ENCODE measurements at places on chromosomes 4 and X. TPM values are rescaled to one million over a fixed set of nuclear protein-coding genes. Genes with fewer than 3 reads are reported as not detected.

DNA sequence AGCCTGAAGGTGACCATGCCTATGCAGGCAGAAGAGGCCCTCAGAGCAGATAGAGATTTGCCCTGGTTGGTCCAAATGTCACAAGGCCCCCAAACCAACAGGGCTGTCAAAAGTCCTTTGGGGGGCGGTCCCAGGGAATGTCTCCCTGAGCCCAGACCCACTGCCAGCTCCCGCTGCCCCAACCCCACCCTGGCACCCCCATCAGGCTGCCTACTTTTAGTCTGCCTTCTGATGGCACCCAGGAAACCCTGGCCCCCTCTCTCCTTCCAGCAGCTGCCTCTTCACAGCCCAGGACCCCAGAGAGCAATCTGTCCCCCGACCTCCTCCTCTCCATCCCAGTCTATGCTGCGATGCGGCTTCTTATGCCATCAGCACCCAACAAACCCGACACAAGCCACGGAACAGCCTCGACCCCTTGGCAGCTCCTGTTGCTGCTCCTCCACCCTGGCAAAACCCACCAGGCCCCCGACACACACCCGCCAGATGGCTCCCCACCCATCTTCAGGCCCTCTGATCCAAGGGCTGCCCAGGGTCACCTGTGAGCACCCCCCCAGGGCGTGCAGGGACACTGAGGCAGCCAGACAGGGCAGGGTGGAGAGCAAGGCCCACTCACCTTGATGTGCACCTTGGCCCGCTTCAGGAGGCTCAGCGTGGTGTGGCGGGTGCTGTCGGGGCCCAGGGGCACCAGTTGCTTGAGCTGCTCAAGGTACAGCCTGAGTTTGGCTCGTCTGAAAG, 9.9 kb downstream of the MXD4 start:
- H3K27ac ChIP-seq = no peak overlapping the region
- H3K36me3 ChIP-seq = peaks cover 47% of the 10 kb centered on the region
- H3K4me1 ChIP-seq = peaks cover 14% of the 10 kb centered on the region
- no peaks in the 10 kb centered on the region for H3K27me3 ChIP-seq
- DNase-seq = peak; percentile 4

GRCh38 chrX:139538907-139539790, 8.6 kb downstream of the F9 start:
- no peak for DNase-seq
- no peaks in the 10 kb centered on the region for H3K27me3 ChIP-seq
- no peaks in the 10 kb centered on the region for H3K36me3 ChIP-seq
- no peaks in the 10 kb centered on the region for H3K4me1 ChIP-seq
- no peak overlapping the region for H3K4me3 ChIP-seq

DNA sequence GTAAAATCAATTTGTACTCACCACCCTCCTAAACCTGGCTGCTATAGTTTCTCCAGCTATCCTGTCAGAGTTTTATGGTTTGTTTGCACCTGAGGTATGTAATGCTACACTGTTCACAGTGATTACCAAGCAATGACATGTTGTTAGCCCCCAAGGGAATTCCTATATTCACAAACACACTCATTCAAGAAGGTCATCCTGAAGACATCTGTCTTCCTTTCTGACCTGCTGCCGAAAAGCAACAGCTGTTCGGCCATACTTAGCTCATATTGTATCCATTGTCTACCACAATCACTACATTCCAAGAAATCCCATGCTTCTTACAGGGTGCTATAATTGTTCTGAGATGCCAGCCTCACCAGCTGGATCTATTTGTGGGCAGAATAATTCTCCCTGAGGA, 160.1 kb upstream of the GYPA start:
- H3K27me3 ChIP-seq = no peaks in the 10 kb centered on the region
- no peak overlapping the region for H3K4me3 ChIP-seq
- no peaks in the 10 kb centered on the region for H3K4me1 ChIP-seq

DNA sequence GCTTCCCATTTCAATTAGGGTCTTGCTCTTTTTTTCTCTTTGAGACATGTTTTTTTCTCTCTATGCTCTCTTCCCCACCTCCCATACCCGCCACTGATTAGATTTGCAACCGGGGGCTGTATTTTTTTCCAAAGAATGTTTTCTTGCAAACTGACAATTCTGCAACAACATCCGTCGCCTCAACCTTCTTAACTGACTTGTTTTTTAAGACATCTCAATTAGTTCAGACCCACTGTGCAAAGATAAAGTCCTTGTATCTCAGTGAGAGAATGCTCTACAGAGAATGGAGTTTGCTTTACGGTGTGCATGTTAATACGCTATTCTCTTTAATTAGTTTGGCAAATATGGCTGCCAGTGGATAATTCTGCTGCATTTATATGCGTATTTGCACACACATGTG, 126.3 kb downstream of the UNC5C start:
- H3K4me3 ChIP-seq = no peak overlapping the region
- no peak overlapping the region for H3K27ac ChIP-seq
- H3K4me1 ChIP-seq = no peaks in the 10 kb centered on the region
- no peaks in the 10 kb centered on the region for H3K36me3 ChIP-seq
- no peaks in the 10 kb centered on the region for H3K27me3 ChIP-seq

GRCh38 chr4:2402048-2402842, 16.2 kb downstream of the ZFYVE28 start:
- H3K4me3 ChIP-seq = peak overlapping the region; percentile 30
- no peaks in the 10 kb centered on the region for H3K27me3 ChIP-seq
- no peak for DNase-seq
- no peak overlapping the region for H3K27ac ChIP-seq
- H3K36me3 ChIP-seq = no peaks in the 10 kb centered on the region

GRCh38 chrX:155745792-155746191, 133.0 kb upstream of the TMLHE start:
- DNase-seq = no peak
- no peak overlapping the region for H3K27ac ChIP-seq
- H3K36me3 ChIP-seq = no peaks in the 10 kb centered on the region
- H3K4me3 ChIP-seq = no peak overlapping the region
- H3K4me1 ChIP-seq = no peaks in the 10 kb centered on the region

DNA sequence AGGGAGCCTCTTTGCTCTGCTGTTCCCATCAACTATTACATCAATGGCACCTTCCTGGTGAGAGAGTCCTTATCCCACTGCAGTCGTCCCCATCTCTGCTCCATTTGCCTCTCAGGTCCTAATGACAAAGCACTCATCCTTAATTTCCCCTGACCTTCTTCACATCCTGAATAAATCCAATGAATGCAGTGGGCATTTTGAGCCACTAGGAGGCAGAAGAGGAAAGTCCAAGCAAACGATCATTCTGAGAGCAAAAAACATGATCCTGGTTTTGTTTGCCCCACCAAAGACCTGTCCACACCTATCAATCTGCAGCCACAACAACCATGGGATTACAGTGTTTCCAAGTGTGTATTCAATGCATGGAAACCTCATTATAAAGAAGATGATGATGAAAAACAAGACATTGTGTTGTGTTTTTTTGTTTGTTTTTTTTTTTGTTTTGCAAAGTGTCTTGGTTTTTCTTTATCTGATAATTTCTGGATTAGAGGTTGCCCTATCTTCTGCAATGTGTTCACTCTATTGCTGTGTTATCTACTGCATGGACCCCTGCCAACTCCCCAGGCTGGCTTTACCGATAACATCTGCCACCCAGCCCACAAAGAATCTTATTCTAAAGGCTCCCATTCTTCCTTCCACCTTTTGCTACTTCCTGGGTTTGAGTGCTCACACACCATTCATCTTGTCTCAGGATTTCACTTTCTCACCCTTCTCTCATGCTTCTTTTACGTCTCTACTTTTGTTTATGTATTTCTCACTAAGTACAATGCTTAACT, 207.2 kb downstream of the NLGN4X start:
- no peaks in the 10 kb centered on the region for H3K27me3 ChIP-seq
- H3K36me3 ChIP-seq = no peaks in the 10 kb centered on the region
- no peak overlapping the region for H3K27ac ChIP-seq
- H3K4me1 ChIP-seq = no peaks in the 10 kb centered on the region

DNA sequence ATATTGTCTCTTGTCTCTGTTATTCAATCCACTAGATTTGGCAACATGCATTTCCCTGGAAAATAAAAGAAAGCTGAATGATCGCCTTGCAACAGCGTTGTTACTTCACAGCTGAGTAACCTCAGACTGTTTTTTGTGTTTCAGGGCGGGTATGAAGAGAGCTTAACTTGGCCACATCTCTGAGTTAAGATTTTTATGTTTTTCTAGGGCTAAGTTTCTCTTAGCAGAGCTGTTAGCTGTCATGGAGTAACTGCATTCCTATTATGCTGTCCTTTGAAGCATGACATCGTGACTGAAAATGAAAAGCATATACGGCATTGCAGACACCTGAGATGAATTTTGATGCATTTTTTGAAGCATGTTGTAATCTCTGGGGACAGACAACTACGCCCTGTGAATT, 1798.9 kb downstream of the PCDH7 start:
- H3K4me3 ChIP-seq = no peak overlapping the region
- no peaks in the 10 kb centered on the region for H3K4me1 ChIP-seq
- H3K36me3 ChIP-seq = no peaks in the 10 kb centered on the region
- H3K27me3 ChIP-seq = no peaks in the 10 kb centered on the region

- no peak overlapping the region for H3K4me3 ChIP-seq
- no peak overlapping the region for H3K27ac ChIP-seq
- H3K4me1 ChIP-seq = no peaks in the 10 kb centered on the region
- H3K27me3 ChIP-seq = no peaks in the 10 kb centered on the region
- DNase-seq = no peak
These were observed 53.2 kb downstream of the SPRY1 start for GRCh38 chr4:123449780-123450179.

GRCh38 chr4:47484168-47484567, 907 bp upstream of the ATP10D start:
- no peak for DNase-seq
- no peak overlapping the region for H3K4me3 ChIP-seq
- H3K4me1 ChIP-seq = peaks cover 12% of the 10 kb centered on the region
- peak overlapping the region; percentile 89 for H3K27ac ChIP-seq
- no peaks in the 10 kb centered on the region for H3K36me3 ChIP-seq

DNA sequence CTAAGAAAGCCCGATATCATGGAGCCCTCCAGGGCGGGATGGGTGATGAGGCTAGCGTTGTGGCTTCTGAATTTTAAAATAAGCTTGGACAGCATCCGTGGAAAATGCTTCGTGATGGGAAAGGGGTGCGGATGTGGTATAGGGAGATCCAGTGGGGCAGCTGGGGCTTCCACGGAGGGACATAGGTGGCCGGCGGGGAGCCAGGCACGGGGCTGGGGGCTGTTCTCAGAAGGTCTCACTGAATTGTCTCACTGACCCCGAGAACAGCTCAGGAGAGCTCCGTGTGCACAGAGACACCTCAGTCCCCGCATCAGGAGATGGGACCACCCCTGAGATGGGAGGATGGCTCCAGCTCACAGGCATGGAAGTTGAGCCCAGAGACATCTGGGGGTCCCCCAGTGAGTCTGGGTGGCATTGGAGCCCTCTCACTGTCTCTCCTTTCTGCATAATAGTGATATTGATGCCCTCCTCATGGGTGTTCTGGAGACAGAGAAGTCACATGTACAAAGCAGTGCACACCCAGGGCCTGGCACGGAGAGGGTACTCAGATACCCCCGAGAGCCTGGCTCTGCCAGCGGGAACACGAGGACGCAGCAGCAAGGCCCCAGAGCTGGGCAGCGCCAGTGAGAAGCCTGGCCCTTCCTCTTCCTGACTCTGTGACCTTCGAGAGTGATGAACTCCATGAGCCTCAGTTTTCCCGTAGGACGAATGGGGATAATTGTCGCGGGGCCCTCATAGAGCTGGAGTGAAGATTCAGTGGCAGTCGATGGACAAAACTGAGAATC, 70.6 kb upstream of the PSAPL1 start:
- no peak for DNase-seq
- no peak overlapping the region for H3K4me3 ChIP-seq
- H3K27ac ChIP-seq = no peak overlapping the region
- no peaks in the 10 kb centered on the region for H3K36me3 ChIP-seq
- no peaks in the 10 kb centered on the region for H3K4me1 ChIP-seq

- H3K27ac ChIP-seq = no peak overlapping the region
- no peak overlapping the region for H3K4me3 ChIP-seq
- H3K27me3 ChIP-seq = no peaks in the 10 kb centered on the region
- H3K36me3 ChIP-seq = no peaks in the 10 kb centered on the region
- DNase-seq = no peak
These were observed 11.3 kb upstream of the LIMCH1 start for GRCh38 chr4:41526628-41527027.

GRCh38 chr4:122577808-122578781, 42.8 kb downstream of the IL21 start:
- no peak overlapping the region for H3K27ac ChIP-seq
- no peak overlapping the region for H3K4me3 ChIP-seq
- H3K27me3 ChIP-seq = no peaks in the 10 kb centered on the region

GRCh38 chrX:5733501-5733900, 495.2 kb downstream of the NLGN4X start:
- no peaks in the 10 kb centered on the region for H3K36me3 ChIP-seq
- no peaks in the 10 kb centered on the region for H3K4me1 ChIP-seq
- H3K27ac ChIP-seq = no peak overlapping the region
- no peaks in the 10 kb centered on the region for H3K27me3 ChIP-seq
- no peak for DNase-seq

- H3K4me3 ChIP-seq = no peak overlapping the region
- no peaks in the 10 kb centered on the region for H3K27me3 ChIP-seq
- H3K36me3 ChIP-seq = no peaks in the 10 kb centered on the region
- no peak overlapping the region for H3K27ac ChIP-seq
- DNase-seq = no peak
These were observed 94.8 kb downstream of the ARSJ start for GRCh38 chr4:113884655-113885054.

GRCh38 chrX:132837967-132838366, 120.5 kb downstream of the HS6ST2 start:
- H3K36me3 ChIP-seq = no peaks in the 10 kb centered on the region
- no peaks in the 10 kb centered on the region for H3K4me1 ChIP-seq
- no peak overlapping the region for H3K27ac ChIP-seq
- no peak for DNase-seq
- no peaks in the 10 kb centered on the region for H3K27me3 ChIP-seq

- H3K4me3 ChIP-seq = no peak overlapping the region
- peaks cover 12% of the 10 kb centered on the region for H3K4me1 ChIP-seq
- H3K36me3 ChIP-seq = no peaks in the 10 kb centered on the region
- H3K27me3 ChIP-seq = no peaks in the 10 kb centered on the region
These were observed 54.6 kb upstream of the PARM1 start for GRCh38 chr4:74878323-74878722.

The MXRA5 gene
- 0.21 TPM for total RNA-seq

The ADH1A gene
- not detected for total RNA-seq

The RBM46 gene
- not detected for total RNA-seq

The USP9X gene
- 23.7 TPM for total RNA-seq

The PPEF2 gene
- total RNA-seq = not detected

The GSX2 gene
- total RNA-seq = not detected

The PAGE1 gene
- not detected for total RNA-seq

The JCHAIN gene
- 4.0 TPM for total RNA-seq
